ENCODE measurements at places on chromosomes 2 and 18.

DNA sequence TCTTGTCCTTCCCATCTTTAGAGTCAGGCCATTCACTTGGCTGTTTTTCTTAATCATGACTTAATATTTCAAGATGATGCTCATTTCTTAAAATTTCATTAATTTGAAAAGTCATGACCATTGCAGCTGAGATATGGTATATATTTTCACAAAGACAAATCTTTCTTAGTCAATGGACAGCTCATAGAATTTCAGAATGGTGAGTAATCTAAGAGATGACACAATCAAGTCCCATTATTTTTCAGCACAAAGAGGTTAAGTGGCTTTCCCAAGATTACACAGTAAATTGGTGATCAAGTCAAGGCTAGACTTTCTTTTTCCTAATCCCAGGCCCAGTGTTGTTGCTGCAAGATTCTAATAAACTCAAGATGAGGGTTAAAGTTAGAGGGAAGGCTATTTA is 34.4 kb upstream of the NT5C1B start:
- DNase-seq, result no peak

DNA sequence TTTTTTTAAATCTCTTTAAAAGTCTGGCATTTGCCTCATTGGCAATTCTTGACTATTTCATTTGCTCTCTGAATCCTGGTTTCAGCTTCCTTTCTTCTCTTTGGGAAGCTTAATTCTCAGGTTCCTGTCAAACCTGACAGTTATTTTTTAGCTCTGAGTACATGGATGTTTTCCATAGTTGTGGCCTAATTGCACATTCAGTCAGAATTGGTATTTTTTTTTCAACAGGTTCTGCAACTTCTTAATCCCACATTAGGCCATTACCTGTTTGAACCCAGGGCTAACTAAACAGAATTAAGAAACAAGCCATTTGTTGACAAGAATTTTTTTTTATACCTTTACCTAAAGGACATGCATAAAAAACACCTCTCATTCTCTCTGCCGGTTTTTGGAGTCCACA is 338.8 kb downstream of the SETBP1 start:
- no peak for DNase-seq

GRCh38 chr2:215998636-215999035 is 14.7 kb downstream of the MREG start:
- no peak for DNase-seq

DNA sequence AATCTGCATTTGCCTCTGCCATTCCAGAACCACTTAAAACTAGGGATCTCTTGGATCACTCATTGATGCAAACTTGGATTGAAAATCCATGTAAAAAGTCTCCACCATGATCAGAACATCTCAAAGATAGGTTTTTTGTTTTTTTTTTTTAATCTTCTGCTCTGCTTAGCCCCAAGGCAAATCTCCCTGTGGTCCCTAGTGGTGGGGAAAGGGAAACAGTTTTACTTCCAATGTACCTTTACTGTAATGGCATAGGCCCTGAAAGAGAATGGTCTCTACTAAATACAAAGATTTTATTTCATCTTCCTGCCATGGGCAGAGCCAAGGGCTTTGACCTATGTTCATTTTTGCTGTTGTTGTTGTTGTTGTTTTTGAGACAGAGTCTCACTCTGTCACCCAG is 78.4 kb downstream of the KANSL1L start:
- no peak for DNase-seq

DNA sequence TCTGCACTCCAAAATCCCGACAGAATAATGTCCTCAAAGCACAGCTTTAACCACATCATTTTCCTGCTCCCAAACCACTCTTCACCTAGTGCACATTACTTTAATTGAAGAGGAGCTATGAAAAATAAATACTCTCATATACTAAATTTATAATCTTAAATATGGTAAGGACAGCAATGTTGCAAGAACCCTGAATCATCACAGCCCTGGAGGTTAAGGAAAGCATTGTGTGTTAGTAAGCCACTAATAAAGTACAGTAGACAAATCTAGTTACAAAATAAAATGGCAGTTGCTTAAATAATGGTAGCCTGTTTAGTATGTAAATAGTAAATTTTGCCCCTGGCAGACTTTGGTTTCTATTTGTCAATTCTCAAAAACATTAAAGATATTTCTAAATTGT is 27.0 kb upstream of the CCDC178 start:
- DNase-seq, result no peak

DNA sequence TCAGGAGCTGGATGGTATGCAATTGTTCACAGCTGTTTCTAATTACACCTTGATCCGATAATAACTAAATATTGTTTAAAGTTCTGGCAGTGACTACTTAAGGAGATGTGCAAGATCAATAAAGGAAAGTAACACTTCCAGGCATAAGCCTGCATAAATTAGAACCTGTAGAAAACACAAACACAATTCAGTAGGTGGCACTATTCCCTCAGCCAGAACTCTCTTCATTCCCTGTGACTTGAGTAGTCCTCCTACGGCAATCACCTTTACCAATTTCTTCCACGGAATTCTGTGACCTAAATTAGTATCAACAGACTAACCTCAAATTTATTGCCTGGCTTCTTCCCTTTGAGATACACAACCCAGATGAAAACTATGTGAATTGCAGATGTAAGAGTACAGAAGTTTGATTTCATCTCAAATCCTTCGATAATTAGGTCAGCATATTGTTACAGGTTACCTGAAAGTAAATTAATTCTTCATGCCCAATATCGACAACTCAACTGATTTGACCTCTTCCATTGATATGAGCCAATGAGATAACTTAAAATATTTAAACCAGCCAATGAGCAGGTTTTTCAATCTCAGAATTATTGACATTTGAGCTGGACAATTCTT is 137.8 kb downstream of the PID1 start:
- peak; percentile 44 for DNase-seq

All from NCI-H1436 (cell line).